Ecto neural progenitor cell (in vitro differentiated cells): ENCODE measurements at places on chromosomes 13 and 19.

GRCh38 chr13:47484548-47484947 is 516.5 kb downstream of the SUCLA2 start:
- no peak for DNase-seq

GRCh38 chr19:50187937-50188336 is 15.5 kb upstream of the MYH14 start:
- DNase-seq: no peak

- DNase-seq: no peak
Observed at GRCh38 chr19:17718550-17718946, 732 bp upstream of the MAP1S start.

DNA sequence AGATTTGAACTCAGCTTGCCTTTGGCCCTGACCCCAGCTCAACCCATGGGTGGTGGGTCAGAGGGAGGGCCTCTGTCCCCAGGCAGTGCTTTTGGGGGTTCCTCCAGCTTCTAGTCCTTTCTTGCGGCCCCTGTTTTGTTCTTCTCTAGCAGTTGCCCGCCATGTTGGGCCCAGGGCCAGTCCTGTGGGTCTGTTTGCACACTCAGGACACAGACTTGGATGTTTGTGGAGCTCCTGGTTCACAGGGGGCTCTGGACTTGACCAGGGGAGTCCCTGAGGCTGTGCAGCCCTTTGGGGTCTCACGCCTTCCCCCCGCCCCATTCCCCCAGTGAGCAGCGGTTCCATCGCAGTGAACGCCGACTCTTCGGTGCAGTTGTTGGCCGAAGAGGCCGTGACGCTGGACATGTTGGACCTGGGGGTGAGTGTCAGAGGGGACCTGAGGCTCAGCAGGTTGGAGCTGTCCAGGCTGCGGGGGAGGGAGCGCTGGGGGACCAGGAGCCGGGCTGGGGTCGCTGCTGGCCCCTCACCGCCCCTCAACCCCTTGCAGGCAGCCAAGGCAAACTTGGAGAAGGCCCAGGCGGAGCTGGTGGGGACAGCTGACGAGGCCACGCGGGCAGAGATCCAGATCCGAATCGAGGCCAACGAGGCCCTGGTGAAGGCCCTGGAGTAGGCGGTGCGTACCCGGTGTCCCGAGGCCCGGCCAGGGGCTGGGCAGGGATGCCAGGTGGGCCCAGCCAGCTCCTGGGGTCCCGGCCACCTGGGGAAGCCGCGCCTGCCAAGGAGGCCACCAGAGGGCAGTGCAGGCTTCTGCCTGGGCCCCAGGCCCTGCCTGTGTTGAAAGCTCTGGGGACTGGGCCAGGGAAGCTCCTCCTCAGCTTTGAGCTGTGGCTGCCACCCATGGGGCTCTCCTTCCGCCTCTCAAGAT is 2.5 kb downstream of the ATP5F1D start:
- DNase-seq: peak; percentile 88

- DNase-seq: no peak
Observed at GRCh38 chr13:79812070-79812850, 331.3 kb downstream of the NDFIP2 start.

DNA sequence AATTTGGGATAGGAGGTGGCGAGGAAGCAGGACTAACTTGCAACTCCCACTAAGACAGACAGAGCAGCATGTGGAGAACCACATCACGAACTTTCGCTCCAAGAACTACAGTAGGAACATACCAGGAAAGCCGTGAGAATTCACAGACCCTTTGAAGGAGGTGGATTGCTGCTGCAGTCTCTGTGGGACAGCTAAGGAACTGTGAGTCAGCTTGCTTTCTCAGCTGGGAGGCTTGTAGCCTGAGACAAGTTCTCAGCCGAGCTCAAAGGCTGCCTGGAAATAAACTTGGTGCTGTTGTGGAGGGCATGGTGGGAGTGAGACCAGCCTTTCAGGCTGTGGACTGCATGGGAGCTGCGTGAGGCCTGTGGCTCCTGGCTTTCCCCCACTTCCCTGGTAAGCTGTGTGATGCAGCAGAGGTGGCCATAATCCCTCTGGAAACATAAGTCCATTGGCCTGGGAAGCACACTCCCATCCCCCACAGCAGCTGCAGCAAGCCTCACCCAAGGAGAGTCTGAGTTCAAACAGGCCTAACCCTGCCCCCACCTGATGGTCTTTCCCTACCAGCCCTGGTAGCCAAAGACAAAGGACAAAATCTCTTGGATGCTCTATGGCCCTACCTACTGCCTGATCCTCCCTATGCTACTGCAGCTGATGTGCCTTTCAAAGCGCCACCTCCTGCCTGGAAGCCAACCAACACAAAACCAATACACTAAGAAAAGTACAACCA is 441.1 kb upstream of the HTR2A start:
- peak; percentile 52 for DNase-seq

- no peak for DNase-seq
Observed at GRCh38 chr13:74571811-74572210, 437.6 kb upstream of the KLF12 start.

GRCh38 chr13:107141767-107142166 is 573.8 kb upstream of the ARGLU1 start:
- DNase-seq: no peak

- peak; percentile 86 for DNase-seq
Observed at GRCh38 chr19:55369653-55370304, 484 bp downstream of the IL11 start.

- DNase-seq: no peak
Observed at GRCh38 chr13:110478405-110479214, 82.9 kb downstream of the RAB20 start.

DNA sequence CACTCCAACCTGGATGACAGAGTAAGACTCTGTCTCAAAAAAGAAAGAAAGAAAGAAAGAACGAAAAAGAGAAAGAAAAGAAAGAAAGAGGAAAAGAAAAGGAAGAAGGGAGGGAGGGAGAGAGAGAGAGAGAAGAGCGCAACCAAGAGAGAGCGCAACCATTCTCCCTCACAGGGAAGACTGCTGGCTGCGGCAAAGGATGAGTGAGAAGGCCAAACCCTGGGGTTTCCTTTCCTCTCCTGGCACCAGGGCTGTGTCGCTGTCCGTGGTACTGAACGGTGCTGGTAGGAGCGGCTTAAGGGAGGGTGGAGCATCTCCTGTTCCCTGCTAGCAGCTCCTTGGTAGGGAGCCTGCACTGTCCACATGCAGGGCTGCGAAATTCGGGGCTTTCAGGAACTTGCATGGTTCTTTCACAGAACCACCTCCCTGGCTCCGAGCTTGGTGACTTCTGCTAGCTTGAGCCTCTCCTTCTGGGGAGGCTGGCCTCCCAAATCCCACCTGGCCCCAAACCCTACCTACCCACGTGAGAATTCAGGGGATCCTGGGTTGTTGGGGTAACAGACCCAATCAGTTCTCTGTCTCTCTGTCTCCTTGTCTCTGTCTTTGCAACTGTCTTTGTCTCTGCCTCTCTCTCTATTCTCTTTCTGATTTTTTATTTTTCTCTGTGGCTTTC is 51.1 kb upstream of the ZNRF4 start:
- peak; percentile 94 for DNase-seq

DNA sequence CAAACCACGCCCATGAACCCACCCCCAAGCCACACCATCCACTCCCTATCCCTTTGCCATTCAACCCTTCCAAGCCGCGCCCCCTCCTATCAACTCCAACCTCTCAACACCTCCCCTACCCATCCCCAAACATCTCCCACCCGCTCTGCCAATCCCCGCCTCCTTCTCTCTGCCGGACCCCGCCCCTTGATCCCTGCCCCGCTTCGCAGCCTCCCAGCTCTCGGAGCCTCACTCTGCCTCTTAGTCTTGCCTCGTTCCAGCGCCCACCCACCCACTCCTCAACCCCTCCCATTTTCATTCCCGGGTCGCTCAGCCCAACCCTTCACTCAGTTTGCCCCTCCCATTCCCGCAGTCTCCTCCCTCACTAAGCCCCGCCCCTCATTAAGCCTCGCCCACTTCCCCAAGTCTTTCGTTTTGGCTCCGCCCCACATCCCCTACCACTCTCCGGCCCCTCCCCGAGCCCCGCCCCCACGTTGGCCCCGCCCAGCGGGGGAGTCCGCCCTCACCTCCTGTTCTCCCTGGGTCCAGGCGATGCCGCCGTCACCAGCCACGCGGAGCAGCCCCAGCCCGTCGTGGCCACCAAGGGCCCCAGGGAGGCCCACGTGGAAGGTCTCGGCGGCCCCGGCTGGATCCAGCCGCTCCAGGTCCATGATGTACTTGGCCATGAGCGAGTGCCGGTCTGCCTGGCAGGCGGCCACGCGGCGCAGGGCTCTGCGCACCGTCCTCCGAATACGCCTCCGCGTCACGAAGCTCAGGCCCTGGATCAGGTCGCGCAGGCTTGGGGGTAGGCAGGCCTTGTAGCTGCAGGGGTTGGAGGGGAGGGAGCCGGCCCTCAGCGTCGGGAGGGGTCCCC is 5.7 kb downstream of the JAK3 start:
- DNase-seq: peak; percentile 98

GRCh38 chr19:56689198-56689597 is 17.6 kb upstream of the ZNF835 start:
- no peak for DNase-seq

GRCh38 chr13:47326061-47326460 is 429.2 kb upstream of the HTR2A start:
- DNase-seq: no peak

DNA sequence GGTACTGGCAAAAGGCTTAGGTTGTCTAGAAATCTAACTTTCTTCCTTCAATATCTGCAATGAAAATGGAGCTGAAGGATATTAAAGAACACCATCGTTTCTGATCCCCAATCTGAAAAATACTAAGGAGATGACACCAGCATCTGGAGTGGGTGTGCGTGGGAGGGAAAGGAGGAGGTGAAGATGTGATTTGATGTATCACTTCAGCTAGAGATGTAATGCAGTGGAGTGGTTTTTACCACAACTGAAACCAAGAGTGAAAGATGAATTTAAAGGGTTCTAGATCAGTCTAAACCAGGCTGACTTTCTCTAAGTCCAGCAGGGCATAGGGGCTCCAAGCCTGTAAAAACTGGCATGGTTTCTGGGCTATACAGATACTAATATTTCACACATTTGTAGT is 148.4 kb downstream of the AKAP11 start:
- no peak for DNase-seq

GRCh38 chr19:48719263-48720171 is at the start of gene MAMSTR:
Gene MAMSTR, minus strand, starts transcription at chr19:48719725. Its CDS starts 694 bp downstream, at chr19:48719031.
- DNase-seq: no peak

- peak; percentile 64 for DNase-seq
Observed at GRCh38 chr13:41107104-41107571, 25.5 kb downstream of the KBTBD6 start.

DNA sequence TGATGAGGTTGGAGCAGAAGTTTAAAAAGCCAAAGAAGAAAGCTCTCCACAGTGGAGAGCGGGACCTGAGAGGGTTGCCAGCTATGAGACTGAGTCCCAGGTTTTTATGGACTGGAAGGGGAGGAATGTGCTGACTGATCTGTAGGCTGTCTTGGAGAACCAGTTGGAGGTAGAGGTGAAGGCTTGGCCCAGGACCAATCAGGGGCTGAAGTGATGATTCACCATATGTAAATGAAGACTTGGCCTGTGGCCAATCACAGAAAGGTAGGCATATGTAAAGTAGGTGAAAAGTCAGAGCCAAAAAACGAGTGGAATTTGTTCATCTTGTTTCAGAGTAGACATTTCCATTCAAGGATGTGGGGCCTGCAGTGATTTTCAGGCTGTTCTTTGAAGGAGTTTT is 17.5 kb upstream of the KBTBD6 start:
- no peak for DNase-seq

- no peak for DNase-seq
Observed at GRCh38 chr13:114310956-114311355, 3.3 kb upstream of the CHAMP1 start.

DNA sequence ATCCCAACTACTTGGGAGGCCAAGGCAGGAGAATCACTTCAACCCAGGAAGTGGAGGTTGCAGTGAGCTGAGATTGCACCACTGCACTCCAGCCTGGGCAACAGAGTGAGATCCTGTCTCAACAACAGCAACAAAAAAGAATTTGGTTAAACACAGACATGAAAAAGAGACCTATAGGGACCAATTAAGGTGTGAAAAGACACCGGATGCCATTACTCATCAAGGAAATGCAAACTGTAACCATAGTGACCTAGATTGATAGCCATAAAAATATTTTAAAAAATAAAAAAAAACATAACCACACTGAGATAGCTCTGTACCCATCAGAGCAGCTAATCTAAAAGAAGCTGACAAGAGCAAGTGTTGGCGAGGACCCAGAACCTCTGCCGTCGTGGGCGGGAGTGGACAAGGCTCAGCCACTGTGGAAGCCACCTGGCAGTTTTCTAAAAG is 37.1 kb upstream of the ISYNA1 start:
- no peak for DNase-seq

DNA sequence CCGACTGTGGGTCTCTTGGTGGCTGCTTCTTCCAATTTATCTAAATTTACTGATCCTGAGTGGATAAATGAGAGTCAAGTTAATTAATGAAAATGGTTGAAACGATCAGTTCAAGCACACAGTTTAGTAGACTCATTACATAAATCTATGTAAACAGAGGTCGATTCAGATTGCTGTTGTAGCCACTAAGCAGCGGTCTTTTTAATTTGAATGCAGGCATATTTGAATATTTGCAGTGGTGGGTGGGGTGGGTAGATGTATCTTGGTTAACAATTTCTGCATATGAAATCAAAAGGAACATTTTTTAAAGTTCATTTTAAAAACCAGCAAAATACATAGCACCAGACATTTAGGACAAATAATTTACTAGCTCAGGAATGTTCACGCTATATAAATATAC is 325.9 kb downstream of the KLF12 start:
- DNase-seq: no peak

- peak; percentile 79 for DNase-seq
Observed at GRCh38 chr13:66665991-66666390, 564.1 kb downstream of the PCDH9 start.

GRCh38 chr13:44149821-44150220 is 223.8 kb upstream of the SERP2 start:
- no peak for DNase-seq

DNA sequence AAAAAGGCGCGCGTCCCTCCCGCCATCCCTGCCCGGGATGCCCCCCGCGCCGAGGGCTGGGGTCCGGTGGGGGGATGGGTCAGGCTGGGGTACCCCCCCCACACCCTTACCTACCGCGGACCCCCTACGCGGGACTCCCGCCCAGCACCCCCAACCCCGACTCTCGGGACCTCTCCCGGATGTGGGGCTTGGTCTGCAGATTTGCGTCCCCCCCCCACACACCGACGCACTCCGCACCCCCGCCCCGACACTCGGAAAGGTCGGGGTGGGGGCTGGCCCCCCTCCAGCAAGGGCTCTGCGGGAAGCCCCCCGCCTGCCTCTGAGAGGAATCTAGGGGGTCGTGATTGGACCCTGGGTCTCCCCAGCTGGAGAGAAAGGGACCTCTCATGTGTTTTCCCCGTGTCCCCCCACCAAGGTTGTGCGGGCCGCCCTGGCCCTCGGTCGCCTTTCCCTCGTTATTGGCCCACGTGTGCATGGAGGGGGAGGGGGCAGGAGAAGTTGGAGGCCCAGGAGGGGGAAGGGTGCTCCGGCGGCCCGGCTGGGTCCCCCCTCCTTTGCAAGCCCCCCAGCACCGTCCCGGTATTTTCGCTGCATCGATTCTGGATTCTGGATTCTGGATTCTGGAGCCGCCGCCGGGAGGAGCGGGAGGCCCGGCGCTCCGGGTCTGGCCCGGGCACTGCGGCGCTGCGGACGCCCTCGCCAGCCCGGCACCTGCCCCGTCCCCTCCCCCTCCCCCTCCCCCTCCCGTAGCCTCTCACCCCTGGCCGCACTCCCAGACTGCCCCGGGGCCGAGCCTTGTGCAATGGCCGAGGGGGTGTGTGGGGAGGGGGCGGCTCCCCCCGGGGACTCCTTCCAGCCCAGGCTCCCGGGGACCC is 607 bp downstream of the NFIC start:
- peak; percentile 63 for DNase-seq
